Right atrium auricular region (tissue), 2 donors: ENCODE measurements at places on chromosomes 1 and 21. TPM values are rescaled to one million over a fixed set of nuclear protein-coding genes. Genes with fewer than 3 reads are reported as not detected.

The LCE2B gene
- total RNA-seq = not detected

The ASTN1 gene
- total RNA-seq = 1.3 TPM

The KPRP gene
- total RNA-seq = not detected

The SERPINC1 gene
- not detected for total RNA-seq

The CA6 gene
- not detected for total RNA-seq

The CFHR2 gene
- total RNA-seq = not detected

The LCE1F gene
- not detected for total RNA-seq

DNA sequence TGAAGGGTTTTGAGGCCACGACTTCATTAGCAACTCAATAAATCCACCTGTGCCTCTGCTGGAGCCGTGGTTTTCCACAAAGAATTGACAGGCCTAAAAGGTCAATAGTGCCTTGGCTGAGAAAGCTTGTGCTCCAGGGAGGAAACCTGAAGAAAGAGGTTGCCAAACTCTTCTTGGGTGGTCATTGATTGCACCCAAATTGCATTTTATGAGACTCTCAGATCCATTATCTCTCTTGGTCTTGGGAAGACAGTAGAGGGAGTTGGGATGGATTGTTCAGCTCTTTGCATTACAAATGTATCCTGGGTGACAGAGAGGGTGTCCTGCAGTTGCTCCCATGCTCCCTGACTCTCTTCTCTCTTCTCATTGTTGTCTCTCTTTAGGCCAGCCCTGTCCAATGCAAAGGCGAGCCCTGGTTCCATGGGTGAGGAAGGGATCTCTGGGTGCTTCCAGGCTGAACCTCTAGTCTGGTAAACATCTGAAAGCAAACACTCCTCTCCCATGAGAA is 46.1 kb upstream of the HTR1D start:
- no peak for DNase-seq

GRCh38 chr1:21573971-21574465 is 64.8 kb downstream of the ALPL start:
- peak; percentile 88 for DNase-seq

DNA sequence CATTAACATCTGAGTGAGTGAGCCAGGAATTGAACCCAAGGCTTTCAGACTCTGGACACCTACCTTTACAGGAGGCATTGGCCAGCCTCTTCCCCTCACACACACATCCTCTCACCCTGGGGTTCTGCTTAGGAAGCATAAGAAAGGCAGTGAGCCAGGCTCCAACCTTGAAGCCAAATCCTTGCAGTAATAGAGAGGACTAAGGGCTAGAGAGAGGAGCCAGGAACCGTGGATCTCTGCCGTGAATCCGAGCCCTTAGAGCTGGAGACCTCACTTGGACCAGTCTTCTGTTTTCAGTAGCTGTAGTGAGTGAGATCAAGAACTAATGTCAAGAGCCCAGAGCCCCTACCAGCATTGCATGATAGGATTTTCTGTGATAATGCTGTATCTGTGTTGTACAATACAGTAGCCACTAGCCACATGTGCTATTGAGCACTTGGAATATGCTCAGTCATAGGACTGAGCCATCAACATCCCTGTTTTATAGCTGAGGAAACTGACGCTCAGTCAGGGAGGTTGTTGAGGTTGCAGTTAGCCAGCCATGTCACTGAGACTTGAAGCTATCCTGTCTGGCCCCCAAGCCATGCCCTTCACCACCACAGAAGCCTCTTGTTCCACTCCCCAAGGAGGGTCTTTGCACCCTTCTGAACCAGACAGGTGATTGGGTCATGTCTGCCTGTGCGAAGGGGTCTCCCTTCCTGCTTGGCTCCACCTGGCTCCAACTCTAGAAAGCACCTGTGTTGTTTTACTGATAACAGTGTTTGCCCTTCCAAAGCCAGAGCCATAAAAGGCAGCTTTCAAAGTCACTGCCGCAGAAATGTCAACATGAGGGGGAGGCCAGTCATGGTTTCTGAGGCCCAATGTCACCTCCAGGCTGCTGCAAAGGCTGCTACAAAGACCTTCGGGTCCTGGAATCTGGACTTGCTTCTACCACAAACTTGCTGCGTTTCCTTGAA is 101.1 kb upstream of the JUN start:
- no peak for DNase-seq

DNA sequence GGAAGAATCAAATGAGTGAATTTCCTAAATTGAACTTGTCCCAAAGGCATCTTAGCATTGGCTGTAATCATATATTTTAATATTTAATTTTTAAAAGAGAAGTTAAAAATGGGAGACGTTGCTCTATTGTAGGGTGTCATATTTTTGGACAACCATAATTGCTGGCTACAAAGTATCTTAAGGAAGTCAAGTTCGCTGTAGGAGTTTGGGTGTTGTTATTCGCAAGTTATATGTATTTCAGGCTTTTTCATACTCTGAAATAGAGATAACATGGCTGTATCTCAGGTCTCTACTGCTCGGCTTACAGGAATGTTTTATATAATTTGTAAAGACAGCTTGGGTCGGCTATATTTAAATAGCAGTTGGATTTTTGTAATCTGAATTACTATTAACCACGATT is 852 bp downstream of the TMEM50A start:
- no peak for DNase-seq

DNA sequence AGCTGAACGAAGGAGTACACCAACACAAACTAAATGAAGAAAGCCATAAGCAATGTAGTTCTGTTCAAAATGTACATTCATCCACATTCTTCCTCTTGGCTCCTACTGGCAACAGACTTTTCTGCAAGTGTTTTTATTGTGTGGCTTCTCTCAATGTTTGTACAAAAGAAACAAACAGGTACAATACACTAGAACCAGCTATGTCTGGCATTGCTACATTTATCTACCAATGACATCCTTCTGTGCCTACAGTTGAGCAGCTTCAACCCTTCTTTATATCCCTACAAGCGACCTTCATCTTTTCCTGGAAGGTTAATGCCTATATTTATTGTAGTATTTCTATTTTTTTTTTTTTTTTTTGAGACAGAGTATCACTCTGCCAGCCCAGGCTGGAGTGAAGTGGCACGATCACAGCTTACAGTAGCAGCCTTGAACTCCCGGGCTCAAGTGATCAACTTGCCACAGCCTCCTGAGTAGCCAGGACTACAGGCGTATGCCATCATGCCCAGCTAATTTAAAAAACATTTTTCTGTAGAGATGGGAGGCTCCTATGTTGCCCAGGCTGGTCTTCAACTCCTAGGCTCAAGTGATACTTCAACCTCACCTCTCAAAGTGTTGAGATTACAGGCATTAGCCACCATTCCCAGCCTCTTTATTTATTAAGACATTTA is 89.3 kb downstream of the ASH1L start:
- no peak for DNase-seq

GRCh38 chr21:16644685-16645084 is 868.2 kb upstream of the CXADR start:
- no peak for DNase-seq

GRCh38 chr1:87115317-87115890 is 201.0 kb downstream of the HS2ST1 start:
- DNase-seq = no peak

DNA sequence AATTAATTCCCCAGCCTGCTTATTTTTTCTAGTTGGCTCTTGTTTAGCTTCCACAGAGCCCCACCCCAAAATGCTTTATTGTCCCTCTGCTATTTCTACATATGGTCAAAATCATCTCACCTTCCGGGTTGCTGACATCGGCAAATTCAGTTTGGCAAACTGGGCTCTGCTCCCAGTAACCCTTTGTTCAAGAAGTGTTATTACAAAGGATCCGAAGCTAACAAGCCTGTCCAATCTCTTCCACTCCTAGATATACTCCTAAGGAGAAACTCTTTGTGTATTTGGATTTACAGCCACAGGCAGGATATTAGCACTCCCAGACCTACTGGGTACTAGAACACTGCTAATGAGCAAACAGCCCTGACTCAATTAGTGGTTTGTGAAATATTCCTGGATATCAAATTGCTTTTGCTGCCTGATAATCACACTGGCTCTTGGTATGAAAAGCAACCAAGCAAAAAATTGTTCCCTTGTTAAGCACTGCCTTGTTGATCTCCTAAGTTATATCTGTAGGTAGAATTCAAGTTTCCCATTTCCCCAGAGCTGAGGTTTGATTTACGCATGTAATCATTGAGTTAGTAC is 4.0 kb downstream of the JUN start:
- DNase-seq = peak; percentile 81

- no peak for DNase-seq
Observed at GRCh38 chr1:56816909-56817308, 2.3 kb downstream of the FYB2 start.

DNA sequence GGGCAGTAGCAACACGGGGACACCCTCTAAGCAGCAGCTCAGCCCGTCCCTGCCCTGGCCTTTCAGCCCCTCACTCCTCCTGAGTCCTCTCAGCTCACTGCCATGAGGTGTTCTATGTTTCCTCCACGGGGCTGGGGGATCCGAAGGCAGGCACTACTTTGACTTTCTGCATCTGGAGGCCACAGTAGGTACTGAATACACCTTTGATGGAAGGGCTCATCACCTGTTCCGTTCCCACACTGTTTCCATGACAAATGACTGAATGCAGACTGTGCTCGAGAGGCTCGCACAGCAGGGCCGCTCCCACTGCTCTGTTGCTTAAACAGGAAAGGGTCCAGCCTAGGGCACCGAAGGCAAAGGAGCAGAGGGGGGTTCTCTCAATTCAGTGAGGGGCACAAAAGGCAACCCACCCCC is 77.6 kb upstream of the DNAH14 start:
- no peak for DNase-seq

GRCh38 chr1:19577561-19577960 is 66.5 kb upstream of the NBL1 start:
- DNase-seq = no peak
